Lung (tissue), 17 donors: ENCODE measurements at places on chromosomes 4 and X. TPM values are rescaled to one million over a fixed set of nuclear protein-coding genes. Genes with fewer than 3 reads are reported as not detected.
A peak's percentile ranks its signal among the peaks of the same experiment; 100 is the strongest.

DNA sequence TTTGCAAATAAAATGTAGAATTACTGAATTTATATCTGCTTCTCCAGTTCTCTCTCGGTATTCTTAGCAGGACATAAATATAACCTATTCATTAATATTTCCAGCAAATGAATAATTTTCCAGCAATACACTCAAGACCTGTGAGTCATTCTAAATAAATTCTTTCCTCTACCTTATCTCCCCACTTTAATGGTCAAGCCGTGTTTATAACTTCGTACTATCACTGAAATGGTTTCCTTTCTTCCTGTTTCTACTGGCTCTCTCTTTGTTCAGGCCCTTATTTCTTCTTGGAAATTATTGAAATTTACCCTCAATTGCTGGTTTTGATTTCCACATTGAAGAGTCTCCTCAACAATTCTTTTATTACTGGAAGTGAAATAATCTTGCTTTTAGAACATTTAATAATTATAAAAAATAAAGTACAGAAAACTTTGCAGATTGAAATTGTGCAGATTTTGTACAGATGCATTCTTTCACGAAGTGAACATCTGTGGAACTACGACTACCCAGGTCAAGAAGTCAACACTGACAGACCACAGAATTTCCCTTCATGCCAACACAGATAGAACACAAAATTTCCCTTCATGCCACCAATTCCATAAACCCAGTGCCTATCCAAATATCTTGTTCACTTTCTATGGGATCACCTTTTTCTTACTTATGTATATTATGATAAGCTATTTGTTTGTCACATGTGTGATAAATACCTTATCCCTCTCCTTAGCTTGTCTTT is 205.7 kb downstream of the FAT4 start:
- DNase-seq: no peak

- no peak for DNase-seq
Observed at GRCh38 chr4:152374153-152374552, 161.7 kb downstream of the FBXW7 start.

Gene FRG2
- not detected for total RNA-seq

DNA sequence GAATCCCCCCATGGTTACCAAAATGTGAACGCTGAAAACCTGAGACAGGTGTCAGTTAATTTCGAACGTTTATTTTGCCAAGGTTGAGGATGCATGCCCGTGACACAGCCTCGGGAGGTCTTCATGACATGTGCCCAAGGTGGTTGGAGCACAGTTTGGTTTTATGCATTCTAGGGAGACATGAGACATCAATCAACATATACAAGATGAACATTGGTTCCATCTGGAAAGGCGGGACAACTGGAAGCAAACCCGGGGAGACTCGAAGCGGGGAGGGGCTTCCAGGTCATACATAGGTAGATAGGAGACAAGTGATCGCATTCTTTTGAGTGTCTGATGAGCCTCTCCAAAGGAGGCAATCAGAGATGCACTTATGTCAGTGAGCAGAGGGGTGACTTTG is 11.0 kb upstream of the SH3BP2 start:
- DNase-seq: no peak

Gene NPFFR2
- total RNA-seq: not detected

- no peak for DNase-seq
Observed at GRCh38 chr4:105666693-105667092, 41.8 kb downstream of the INTS12 start.

Gene ITGB1BP2
- total RNA-seq: 2.7 TPM

GRCh38 chrX:119040432-119040831 is 32.4 kb upstream of the CT47C1 start:
- no peak for DNase-seq

Gene PNPLA4
- total RNA-seq: 22.8 TPM

- no peak for DNase-seq
Observed at GRCh38 chr4:147548256-147548655, 67.4 kb downstream of the EDNRA start.

Gene JCHAIN
- 131 TPM for total RNA-seq

- no peak for DNase-seq
Observed at GRCh38 chr4:2222838-2223237, 19.1 kb downstream of the HAUS3 start.

DNA sequence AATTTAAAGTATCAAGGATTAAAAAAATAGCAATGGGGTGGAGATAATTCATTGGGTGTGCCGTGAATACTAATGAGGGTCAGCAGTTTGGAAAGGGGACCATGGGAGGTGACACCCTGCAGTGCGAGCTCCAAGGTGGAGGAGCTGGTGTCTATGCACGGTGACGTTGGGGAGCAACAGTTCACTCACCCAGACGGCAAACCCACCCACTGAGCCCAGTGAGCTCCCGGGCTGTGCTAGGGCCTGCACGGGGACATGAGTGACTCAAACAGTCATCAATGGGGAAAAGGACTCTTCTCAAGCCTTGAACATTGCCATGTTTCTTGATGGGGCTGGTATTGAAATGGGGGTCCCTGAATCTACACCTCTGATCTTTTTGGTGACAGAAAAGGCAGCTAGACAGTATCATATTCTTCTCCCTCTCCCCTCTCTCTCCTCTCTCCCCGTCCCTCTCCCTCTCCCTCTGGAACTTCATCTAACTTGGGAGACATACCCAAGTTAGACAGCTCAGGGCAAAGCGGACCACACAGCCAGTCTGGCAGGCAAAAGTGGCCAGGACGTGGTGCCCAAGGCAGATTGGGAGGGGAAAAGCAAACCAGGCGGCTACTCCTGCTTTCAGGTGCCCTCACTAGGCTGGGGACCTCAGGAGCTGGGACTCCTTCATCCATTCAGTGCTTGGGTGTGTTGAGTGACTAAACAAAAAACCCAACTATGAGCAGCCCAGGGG is 26.3 kb upstream of the PPP2R2C start:
- no peak for DNase-seq

DNA sequence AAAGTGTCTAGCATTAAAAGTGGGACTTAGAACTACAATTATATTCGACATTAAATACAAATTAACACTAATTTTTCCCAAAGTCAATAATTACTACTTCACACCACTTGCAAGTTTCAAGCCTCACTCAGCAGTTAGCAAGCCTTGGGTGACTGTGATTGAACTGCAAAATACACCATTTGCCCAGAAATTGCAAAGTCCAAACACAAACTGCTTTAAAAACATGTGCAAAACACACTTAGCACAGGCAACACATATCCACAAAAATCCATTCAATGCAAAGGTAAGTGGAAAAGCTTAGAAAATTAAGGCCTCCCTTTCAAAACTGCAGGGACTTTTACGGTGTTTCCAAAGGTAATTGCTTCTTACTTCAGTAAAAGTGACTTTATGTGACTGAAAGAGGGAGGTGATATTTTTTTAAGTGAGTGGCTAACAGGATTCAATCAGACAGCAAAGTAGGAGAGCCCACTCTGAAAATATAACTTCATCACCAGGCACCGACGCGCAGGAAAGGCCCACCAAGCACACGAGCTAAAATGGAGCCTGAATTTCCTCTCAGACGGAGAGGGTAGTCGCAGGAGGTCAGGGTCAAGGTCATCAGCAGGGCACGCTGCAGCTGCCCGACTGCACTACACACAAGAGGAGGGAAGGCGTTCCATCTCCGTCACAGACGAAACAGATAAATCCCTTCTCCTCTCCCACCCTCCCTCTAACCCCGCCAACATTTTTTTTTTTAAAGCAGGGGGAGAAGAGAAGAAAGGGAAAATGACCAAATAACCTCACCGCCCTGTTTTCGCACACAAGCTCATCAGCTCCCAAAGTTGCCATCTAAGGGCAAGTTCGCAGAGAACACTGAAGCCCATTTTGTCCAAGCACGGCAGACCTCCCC is 3.1 kb downstream of the ZNF827 start:
- peak; percentile 53 for DNase-seq

- no peak for DNase-seq
Observed at GRCh38 chr4:47598320-47598719, 113.2 kb downstream of the ATP10D start.

Gene DMRTC1B
- total RNA-seq: 0.43 TPM

Gene SCLT1
- total RNA-seq: 31.8 TPM

- no peak for DNase-seq
Observed at GRCh38 chrX:2351999-2352995, 148.5 kb downstream of the DHRSX start.

DNA sequence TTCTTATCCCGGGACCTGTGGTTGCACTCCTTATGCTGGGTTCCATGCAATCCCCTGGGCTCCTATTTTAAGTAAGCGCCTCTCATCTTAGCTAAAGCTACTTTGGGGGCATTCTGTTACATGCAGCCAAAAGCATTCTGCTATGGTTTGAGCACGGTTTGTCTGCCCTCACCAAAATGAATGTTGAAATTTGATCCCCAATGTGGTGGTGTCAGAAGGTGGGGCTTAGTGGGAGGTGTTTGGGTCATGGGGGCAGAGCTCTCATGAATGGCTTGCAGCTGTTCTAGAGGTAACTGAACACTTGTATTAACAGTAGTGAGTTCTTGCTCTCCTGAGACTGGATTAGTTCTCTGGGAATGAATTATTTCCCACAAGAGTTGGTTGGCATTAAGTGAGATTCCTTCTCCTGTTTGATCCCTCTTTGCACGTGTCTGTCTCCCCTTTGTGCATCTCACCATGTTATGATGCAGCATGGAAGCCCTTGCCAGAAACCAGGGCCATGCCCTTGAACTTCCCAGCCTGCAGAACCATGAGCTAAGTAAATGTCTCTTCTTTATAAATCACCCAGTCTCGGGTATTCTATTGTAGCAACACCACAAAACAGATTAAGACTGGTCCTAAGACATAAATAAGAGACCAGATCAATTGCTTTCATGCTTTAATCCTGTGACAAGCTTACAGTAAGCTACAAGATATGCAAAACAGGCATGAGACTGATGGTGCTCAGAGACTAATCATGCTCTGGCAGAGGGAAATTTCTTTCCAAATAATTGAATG is 141.8 kb downstream of the TSPAN5 start:
- DNase-seq: no peak

DNA sequence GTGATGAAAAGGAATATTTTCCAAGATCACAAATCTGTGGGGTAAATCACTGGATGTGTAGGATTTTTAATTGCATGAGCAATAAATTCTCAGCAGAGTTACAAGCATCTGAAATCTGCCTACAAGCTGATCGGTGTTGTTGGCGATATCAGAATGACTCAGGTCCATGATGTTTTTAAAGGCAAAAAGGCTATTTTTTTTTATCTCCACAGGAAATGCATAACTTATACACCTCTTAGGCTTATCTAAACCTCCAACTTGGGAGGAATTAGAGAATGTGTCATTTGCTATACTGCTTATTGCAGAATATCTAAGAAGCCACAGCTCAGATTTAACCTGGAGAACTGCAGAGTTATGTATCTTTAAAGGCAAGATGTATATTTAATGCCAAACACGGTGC is 61.6 kb downstream of the KIT start:
- no peak for DNase-seq

DNA sequence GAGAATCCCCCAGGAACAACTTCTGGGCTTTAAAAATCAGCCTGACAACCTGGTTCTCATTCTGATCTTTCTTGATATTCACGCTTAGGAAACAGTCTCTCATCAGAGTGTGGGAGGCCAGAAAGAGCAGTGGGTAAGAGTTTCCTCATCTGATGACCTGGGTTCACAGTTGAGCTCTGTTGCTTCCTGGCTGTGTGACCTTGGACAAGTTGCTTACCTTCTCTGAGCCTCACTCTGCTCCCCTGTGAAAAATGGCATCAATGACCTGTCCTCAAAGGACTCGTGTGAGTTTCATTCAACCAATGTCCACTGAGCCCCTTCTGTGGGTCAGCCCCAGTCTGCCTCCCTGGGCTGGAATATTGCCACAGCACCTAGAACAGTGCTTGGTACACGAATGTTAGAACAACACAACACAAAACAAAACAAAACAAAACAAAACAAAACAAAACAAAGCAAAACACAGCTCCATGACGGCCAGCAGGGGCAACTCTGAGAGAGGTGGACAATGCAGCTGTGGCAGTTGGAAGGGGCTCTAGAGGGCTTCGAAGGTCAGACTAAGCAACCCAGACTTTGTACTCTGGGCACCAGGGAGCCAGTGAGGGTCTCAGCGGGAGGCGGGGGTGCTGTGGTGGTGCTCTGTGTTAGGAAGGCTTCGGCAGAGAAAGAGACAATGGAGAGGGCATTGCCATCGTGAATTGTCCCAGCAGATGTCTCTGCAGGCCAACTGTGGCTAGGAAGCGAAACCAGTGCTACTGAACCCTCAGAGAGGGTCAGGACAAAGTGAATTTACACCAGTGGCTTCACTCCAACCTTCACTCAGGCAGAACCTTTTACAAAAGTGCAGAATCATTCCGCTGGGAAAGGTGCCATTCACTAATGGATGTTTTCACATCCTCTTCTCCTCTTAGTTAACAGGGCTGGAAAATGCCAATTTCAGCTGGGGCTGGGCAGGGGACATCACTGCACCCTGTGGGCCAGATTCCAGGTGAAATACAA is 14.3 kb upstream of the C4orf50 start:
- DNase-seq: peak; percentile 17

GRCh38 chr4:128241425-128241913 is 46.1 kb downstream of the PGRMC2 start:
- DNase-seq: peak; percentile 46

Gene OPRPN
- total RNA-seq: not detected

- DNase-seq: peak; percentile 90
Observed at GRCh38 chr4:142348613-142349021, 497.5 kb downstream of the INPP4B start.

DNA sequence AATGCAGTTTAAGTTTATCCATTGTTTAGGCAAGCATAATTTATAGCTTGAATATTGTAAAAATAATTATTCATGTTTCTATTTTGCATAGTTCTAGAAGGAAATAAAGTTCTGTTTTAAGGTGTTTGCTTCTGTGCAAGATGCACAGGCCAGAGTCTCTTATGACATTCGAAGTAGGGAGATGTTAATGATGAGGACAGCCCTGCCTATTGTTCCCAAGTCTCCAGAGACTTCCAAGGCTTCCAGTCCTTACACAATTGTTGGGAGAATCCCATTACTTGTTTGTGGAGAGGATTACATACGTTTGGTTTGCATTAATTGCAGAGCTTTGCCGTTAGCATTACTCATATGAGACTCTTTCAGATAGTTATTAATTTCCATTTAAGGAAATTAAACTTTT is 96.2 kb upstream of the ANK2 start:
- no peak for DNase-seq

DNA sequence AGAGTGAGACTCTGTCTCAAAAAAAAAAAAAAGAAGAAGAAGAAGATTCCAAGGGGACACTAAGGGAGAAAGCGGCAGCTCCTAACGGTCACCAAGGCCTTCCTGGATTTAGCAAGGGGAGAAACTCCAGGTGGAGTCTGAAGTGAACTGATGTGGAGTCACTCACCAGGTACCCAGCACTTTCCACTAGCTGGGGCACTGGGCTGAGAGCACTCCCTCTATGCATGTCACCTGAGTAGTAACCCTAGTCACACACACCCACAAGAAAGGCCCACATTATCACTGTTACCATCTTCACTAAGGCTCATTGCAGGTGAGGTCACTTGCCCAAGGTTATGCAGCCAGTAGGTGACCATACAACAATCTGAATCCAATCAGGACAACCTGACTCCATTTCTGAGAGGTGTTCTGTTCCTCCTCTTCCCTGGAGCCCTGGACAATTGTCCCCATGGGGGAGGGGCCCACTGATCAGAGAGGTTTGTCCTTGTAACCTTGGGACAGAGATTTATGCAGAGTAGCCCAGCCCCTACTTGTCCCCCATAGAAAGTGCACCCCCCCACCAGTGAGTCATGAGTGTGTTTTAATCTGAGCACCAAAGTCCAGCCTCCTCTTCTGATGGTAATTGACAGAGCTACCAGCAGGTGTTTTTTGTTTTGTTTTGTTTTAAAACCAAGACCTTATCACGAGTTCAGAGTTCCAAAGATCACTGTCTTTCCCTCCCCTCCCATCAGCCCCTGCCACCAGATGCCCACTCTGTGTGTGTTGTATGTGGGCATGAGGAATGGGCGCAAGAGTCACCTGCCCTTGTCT is 5.9 kb upstream of the SASH3 start:
- no peak for DNase-seq
